ENCODE measurements at places on chromosomes 5 and 9.

GRCh38 chr5:56176871-56177533, 56.1 kb downstream of the ANKRD55 start:
- DNase-seq = no peak

GRCh38 chr9:16682273-16682672, 188.2 kb downstream of the BNC2 start:
- no peak for DNase-seq

DNA sequence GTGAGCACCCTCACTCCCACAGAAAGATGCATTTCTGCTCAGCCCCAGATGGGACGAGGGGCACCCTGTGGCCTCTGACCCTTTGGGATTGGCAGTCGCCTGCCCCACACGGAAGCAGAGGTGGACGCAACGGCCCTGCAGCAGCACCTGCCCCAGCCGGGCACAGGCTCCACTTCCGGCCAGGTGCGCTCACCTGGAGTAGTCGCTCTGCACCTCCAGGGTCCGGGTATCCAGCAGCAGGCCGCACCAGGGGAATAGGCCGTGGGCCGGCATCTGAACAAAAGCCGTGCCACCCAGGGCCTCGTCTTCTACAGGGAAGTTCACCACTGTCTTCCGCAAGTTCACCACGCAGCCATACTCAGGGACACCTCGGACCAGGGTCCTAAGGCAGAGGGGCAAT, 30.7 kb downstream of the TERT start:
- DNase-seq = no peak

DNA sequence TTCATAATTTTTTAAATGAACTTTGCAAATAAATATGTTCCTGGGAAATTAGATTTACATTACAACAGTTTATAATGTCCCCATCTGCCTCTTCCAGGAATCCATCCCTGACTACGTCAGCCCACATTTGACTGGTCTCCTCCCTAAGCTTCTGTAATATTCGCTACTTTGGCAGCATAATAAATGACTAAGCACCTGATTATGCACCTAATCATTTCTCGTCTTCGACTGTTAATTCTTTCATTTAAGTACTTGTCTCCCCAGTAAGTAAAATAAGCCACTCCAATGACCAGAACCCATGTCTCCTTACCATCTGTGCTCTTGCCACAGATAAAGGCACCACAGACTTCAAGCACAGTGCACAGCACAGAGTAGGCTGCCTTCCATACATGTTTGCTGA, 122.7 kb downstream of the DENND1A start:
- no peak for DNase-seq
